Activated CD8-positive, alpha-beta memory T cell treated with anti-CD3 and anti-CD28 coated beads for 1 hour (primary cell): ENCODE measurements at places on chromosomes 16 and 17.

DNA sequence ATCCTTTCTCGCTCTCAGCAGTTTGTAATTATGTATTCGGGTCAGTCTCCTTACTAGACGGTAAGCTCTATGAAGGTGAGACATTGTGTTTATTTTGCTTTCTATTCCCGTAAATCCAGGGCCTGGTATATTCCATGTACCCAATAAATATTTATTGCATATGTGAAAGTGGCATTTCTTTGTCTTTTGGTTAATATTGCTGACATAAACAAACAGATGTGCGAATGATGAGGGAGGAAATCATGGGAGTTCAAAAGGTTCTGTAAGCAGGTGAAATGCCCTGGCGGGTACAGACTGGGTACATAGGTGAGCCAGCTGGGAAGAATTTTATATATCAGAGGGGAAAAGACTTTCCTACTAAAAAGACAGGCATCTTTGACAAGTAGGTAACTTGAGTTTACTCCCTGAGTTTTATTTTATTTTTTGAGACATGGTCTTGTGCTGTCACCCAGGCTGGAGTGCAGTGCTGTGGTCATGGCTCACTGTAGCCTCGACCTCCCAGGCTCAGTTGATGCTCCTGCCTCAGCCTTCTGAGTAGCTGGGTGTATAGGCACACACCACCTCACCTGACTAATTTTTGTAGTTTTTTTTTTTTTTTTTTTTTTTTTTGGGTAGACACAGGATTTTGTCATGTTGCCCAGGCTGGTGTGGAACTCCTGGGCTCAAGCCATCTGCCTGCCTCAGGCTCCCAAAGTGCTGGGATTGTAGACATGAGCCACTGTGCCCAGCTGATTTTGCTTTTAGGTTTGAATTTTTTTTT, 5.7 kb upstream of the METTL9 start:
- no peak for DNase-seq

GRCh38 chr17:56499799-56500388, 93.6 kb upstream of the NOG start:
- no peak for DNase-seq

DNA sequence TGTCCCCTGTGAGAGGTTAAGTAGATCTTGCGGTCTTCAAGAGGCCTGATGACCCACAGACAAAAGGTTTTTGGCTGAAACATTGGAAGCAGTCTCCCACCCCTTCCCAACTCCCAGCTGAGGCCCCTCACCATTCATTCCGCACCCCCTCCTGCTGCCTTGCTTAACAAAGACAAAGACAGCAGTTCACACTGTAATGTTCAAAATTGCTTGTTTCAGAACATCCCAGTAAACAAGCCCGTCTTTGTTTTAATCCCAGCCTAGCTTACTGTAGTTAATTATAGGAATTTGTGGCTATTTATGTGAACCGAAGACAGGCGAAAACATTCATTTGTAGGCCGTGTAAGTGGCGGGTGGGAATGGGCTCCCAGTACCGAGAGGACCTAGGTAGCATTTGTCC, 55.7 kb downstream of the IRX5 start:
- DNase-seq, result no peak

DNA sequence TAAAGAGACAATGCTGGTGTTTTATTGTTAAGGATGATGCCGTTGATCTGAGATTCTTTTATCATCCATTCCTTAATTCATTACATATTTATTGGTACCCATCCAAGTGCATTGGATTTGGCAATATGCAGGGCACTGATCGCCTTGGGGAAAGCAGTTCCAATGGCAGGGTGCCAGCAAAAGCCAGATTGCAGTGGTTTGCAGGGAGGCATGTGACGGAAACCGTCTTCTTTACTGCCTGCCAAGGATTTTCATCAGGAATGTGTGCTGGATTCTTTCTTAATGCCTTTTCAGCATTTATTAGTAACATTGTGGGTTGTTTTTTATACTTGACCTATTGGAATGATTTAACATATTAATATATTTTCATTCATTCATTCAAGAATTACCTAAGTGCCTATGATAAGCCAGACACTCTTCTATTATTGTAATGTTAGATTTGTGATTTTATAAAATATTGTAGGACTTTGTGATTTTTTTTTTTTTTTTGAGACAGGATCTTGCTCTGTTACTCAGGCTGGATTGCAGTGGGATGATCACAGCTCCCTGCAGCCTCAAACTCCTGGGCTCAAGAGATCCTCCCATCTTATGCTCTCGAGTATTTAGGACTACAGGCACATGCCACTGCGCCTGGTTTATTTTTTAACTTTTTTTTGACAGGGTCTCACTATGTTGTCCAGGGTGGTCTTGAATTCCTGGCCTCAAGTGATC, 93.4 kb upstream of the TNRC6A start:
- no peak for DNase-seq

- DNase-seq, result no peak
Observed at GRCh38 chr16:12177643-12178042, 201.1 kb downstream of the SNX29 start.

- no peak for DNase-seq
Observed at GRCh38 chr16:74480150-74481029, 59.1 kb upstream of the CLEC18B start.

- no peak for DNase-seq
Observed at GRCh38 chr17:21277332-21277731, 7.2 kb upstream of the MAP2K3 start.

GRCh38 chr16:84310642-84311041, 16.0 kb downstream of the WFDC1 start:
- DNase-seq, result no peak

DNA sequence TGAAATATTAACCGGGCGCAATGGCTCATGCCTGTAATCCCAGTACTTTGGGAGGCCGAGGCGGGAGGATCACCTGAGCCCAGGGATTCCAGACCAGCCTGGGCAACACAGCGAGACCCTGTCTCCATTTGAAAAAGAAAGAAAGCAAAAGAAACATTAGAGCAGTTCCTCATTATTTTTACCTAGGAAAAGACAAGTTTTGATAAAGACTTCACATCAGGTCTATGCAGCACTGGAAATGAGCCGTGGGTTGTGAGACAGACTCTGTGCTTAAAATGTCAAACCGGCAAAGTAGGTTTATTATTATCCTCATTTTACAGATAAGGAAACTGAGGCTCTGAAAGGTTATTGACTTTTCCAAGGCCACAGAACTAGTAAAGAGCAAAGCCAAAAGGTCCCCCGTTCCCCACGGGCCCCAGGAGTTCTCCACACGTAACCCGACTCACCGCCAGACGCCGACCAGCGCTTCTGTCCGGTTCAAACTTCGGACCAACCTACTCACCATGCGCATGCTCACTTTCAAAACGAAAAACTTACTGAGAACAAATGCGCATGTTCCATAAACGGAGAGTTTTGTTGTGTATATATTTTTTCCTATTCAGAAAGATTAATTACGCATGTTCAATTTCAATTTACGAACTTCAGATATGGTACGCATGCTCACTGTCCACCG, 356 bp downstream of the TUBD1 start:
- DNase-seq, result no peak

DNA sequence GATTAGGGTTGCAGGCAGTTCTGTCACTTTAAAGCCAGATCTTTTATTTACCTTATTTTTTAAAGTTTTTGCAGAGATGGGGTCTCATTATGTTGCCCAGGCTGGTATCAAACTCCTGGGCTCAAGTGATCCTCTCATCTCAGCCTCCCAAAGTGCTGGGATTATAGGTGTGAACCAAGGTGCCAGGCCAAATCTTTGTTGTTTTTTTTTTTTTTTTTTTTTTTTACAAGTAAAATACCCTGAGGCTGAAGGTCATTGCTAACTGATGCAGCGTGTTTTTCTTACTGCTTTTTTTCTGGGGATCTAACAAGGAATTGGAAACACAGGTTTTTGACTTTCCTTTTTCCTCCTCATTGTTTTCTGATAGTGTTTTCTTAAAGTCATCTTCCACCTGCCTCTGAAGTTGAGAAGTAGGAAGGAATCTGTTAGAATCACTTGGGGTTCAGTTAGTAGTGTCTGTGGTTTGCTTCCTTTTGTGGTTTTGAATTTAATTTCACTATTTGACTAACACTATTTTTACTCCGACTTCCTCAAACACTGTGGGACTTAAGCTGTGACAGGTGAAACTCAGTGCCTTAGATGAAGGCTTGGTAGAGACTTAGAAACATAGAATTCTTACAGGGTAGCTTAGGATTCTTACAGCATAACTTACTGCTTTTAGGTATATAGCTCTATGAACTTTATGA, 22.2 kb downstream of the CLTC start:
- DNase-seq, result no peak

DNA sequence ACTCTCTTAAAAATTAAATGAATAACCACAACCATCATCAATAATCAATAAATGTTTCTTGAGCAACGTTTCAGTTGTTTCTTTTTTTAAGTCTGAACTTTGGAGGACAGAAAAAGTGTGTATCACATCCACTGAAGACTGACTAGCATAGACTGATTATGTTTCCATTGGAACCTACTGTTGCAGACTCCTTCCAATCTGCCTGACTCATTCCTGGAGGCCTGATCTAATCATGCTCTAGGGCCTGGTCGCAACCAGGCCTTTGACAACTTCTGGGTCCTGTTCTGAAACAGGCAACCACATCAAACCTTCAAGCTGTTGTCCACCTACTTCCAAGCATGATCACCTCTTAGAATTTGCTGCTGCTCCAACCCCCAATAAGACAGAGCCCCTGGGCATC, 109.2 kb upstream of the NUDT7 start:
- no peak for DNase-seq

DNA sequence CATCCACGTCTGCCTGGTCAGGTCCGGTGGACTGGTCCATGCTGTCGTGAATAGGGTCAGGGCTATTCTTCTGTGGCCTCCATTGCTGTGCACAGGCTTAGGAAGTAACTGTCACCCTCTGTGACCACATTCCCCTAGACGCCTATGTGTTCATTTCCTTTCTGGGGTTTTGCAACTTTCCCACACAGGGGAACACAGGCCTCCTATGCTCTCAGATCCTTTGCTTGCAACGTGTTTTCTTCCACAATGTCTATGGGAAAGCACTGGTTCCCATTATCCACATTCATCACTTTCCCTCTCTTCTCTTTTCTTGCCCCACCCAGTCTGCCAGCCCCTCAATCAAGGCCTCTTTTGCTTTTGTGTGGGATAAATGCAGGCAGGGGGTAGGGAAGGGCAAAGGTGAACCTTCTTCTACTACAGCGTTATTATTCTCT, 43.2 kb upstream of the DNAJA2 start:
- no peak for DNase-seq

- DNase-seq, result no peak
Observed at GRCh38 chr16:2701272-2701671, 18.8 kb downstream of the PRSS27 start.

DNA sequence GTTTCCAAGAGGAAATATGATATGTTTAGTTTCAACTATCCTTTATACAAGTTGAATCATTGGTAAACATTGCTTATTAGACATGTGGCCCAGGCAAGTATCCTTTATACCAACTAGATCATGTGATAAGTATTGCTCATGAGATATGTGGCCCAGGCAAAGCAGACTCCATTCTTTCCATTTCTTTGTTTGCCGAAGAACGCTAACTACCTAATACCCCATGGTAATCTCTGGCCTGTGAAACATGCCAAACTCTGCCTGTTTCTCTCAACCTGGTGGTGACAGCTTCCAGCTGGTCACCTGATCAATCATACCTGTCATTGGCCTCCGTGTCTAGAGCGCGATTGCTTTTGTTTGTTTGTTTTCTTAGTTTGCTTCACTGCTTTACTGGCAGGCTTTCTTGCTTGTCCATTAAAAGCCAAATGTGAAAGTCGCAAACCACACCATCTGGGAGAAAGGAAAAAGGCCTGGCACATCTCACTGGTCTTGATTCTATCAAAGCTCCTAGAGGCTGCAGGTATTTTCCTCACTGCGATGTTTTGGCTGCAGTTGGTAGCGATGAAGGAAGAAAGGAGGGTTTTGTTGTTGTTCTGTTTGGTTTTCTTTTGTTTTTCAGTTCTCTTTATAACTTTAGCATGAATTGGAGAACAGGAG, 686.2 kb downstream of the KCNJ2 start:
- DNase-seq, result no peak

GRCh38 chr17:75090871-75091854, 3.4 kb downstream of the SLC16A5 start:
- DNase-seq, result no peak

GRCh38 chr17:63945784-63946439, 13.8 kb upstream of the CD79B start:
- no peak for DNase-seq

GRCh38 chr17:64572682-64573154, 65.9 kb downstream of the CEP95 start:
- DNase-seq, result no peak

DNA sequence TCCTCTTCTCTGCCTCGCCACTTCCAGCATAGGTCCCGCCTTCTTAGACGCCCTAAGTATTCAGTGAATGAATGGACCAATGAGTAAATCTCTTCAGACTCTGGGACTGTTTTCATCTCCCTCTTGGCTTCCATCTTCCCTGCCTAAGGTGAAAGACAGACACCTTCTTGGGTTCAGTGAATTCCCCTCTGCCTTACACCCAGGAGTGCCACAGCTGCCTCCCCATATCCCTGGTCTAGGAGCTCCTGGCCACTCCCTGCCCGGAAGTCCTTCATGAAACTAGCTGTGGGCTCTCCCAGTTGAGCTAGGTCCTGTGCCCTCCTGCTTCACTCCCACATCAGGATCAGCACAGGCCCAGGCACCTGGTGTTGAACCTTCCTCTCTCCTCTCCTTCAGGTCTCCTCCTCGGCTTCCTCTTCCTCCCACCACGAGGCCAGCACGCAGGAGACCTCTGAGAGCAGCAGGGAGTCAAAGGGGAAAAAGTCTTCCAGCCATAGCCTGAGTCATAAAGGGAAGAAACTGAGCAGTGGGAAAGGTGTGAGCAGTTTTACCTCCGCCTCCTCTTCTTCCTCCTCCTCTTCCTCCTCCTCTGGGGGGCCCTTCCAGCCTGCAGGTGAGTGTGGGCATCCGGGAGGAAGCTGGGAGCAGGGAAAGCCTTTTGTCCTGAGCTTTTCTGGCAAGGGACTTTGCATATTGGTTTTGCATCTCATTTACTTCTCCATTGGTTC, 10.3 kb downstream of the MLLT6 start:
- DNase-seq, result no peak

DNA sequence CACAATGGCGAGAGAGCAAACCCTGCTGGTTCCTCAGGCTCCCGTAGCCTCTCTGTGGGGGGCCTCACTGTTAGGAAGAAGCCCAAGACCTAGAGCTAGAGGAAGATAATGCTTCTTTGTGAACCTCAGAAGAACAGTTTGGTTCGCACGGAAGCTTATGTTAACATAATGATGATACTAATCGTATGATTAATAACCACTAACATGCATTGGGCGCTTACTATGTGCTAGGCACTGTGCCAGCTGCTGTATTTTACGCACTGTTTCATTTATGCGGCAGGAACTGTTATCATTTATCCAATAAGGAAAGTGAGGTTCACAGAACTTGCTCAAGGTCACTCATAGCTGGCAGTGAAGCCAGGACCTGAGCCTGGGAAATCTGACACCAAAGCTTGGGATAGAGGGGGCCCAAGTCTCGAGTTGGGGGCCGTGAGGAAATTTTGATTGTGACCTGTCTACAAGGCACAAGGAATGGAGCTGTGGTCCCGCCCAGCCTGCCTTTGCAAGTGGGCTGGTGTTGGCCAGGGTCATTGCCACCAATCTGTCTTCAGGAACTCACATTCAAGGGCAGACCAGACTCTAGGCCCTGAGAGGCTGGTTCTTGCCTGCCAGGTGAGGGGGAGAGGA, 6.8 kb downstream of the PRCD start:
- DNase-seq, result no peak
